ENCODE measurements at places on chromosomes 7 and 10.

DNA sequence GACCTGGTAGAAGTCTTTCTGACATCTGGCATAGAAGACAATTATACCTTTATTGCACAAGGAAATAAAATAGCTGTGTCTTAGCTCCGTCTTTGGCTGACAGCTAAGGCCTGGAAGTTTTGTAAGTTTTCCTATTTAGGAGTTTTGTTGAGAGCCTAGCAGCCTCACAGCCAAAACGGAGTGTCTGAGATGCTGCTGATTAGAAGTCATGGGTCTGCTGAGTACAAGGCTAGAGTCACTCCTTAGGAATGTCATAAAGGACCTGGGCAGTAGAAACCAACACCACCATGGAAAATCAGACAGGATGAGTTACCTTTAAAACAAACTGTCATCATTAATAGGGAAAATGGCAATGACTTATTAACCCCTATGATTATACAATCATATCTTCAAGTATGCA is 442.5 kb downstream of the KCNMA1 start:
- no peak for DNase-seq

- DNase-seq: no peak
Observed at GRCh38 chr10:110664483-110665420, 20.6 kb downstream of the RBM20 start.

DNA sequence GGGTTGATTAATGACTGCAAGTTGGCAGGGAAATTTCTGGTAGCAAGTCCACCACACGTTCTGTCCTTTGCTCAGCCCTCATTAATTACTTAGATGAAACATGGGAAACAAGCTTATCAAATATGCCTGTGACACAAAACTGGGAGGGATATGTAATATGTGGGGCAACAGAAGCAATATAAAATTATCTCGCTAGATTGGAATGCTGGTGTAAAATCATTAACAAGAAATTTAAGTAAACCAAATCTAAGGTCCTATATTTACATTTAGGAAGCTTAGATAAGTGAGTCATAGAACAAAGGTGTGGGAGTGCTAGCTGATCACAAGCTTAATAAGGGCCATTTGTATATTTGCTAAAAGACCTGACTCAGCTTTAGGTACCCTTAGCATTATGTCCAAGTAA is 23.5 kb downstream of the TRPV5 start:
- no peak for DNase-seq

DNA sequence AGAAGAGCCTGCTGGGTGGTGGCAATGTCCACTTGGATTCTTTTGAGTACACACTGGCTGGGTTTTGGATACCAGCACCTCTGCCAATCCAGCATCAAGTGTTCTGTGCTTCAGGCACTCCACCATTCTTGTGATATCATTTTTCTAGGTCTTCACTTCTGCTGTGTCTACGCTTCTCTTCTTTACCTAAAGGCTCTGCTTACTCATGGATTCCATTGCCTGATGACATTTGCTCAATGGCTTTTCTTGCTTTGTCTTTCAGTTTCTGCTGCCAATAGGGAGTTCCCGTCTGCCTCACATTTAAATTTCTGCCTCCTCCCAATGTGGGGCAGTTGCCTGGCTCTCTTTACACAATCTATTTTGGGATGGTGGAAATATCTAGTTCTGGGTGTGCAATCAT is 12.7 kb upstream of the PAPSS2 start:
- DNase-seq: no peak

- DNase-seq: peak; percentile 53
Observed at GRCh38 chr10:6877722-6878392, 297.8 kb upstream of the PRKCQ start.

- no peak for DNase-seq
Observed at GRCh38 chr10:43479275-43479674, 42.4 kb downstream of the ZNF487 start.

- peak; percentile 63 for DNase-seq
Observed at GRCh38 chr10:119253433-119254174, 46.2 kb downstream of the GRK5 start.
